ENCODE measurements at places on chromosomes 3 and 15.
A peak's percentile ranks its signal among the peaks of the same experiment; 100 is the strongest.

- DNase-seq: no peak
Observed at GRCh38 chr15:48325400-48325799, 5.8 kb upstream of the DUT start.

- DNase-seq: no peak
Observed at GRCh38 chr15:64429448-64429847, 30.9 kb upstream of the ZNF609 start.

- no peak for DNase-seq
Observed at GRCh38 chr3:195754141-195754540, 33.4 kb downstream of the MUC20 start.

- peak; percentile 64 for DNase-seq
Observed at GRCh38 chr15:80484333-80484864, 80.2 kb downstream of the ARNT2 start.

DNA sequence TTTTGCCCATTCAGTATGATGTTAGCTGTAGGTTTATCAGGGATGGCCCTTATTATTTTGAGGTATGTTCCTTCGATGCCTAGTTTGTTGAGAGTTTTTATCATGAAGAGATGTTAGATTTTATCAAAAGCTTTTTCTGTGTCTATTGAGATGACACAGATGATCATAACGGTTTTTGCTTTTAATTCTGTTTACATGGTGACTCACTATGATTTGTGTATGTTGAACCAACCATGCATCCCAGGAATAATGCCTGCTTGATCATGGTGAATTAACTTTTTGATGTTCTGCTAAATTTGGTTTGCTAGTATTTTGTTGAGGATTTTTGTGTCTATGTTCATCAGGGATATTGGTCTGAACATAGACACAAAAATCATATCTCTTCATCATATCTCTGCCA, 8.3 kb downstream of the GPR156 start:
- no peak for DNase-seq

DNA sequence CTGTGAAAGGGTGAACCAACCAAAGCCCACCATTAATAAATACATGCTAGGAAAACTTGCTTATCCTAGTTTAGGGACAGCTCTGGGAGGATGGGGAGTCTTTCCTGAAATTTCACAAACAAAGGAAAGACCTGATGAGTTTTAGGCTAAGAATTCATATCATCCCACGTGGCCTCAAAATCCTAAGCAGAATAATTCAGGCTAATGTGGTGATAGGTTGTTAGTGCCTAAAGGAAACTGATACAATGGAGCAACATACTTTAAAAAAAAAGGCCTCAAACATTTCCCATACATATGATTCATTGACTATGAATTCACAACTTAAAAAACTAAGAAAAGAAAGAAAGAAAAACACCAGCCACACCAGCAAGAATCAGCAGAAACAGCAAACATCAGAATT, 126.9 kb upstream of the CNTN4 start:
- peak; percentile 95 for DNase-seq

DNA sequence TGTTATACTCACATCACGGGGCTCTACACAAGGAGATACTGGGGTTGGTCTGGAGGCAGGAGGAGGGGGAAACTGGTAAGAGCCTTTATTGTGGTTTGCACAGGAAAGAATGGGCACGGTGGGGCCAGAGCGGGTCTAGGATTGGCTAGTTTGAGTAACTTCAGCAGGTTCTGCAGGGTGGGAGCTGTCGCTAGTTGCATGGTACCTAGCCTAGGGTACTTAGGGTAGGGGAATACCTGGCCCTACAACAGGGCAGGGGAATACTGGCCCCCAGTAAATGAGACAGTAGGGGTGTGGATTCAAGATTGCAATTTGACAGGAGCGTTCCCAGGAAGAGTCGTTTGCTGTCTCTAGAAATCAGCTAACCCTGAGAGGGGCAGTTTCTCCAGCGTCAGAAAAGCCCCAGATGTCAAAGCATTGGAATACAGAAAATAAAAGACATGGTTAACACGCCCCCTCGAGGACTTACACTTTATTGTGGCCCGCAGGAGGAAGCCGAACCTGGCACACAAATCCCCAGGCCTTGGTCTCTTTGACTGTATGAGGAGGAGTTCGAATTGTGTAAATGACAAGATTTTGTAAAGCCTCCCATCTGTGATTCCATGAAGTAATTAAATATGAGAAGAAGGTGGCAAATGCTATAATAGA, 32.0 kb downstream of the ST8SIA2 start:
- DNase-seq: no peak

DNA sequence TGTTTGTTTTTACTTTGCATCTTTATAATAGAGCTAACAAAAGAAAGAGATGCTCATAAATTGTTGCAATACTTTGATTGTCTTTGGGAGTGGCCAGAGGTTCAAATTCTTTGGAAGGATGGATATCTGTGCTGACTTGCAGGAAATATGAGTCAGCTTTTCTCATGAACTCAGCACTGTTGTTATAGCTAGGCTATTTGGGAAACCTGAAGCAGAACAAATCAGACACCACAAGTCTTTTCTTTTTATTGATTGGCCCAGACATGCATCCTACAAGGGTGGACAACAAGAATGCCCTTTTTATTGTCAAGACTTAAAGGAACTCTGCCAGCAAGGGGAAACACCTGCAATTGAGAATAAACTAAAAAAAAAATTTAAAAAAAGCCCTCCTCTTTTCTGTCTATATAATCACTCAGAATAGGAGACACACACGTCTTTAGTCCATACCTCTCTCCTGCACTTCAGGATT, 4.6 kb upstream of the DENND4A start:
- peak; percentile 48 for DNase-seq

- no peak for DNase-seq
Observed at GRCh38 chr15:88848203-88848602, 45.0 kb downstream of the ACAN start.

DNA sequence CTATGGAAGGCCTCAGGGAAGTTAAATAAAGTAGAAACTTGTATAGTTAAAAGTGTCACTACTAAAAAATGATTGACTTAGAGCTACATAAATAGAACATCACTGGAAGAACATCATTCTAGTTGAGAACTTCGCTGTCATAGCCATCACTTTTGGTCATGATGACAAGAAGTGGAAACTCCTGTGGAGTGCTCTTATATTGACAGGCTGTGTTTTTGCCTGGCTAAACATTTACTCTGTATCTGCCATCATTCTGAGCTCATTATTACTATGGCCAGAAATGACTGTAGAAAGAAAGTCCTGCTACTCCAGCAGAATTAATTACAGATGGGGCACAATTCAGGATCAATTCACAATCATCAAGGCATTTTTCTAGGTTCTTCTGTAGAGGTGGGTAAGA, 165.1 kb upstream of the GOLIM4 start:
- no peak for DNase-seq

DNA sequence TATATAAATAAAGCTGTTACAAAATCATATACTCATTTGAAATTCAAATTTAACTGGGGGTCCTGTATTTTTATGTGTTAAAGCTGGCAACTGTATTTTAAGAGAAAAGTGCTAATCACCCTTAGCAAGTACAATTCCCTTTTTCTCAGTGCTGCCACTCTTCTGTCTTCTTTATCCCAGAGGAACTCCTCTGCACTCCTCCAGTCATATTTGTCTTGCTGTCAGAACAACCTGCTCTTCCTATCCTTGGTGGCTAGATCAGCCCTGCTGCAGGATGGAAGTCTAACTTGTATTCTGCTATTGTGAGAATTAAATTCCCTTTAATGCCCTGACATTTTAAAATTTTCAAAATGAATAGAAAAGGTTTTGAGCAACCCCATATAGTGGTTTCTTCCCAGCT, 123.9 kb upstream of the TNIK start:
- no peak for DNase-seq

DNA sequence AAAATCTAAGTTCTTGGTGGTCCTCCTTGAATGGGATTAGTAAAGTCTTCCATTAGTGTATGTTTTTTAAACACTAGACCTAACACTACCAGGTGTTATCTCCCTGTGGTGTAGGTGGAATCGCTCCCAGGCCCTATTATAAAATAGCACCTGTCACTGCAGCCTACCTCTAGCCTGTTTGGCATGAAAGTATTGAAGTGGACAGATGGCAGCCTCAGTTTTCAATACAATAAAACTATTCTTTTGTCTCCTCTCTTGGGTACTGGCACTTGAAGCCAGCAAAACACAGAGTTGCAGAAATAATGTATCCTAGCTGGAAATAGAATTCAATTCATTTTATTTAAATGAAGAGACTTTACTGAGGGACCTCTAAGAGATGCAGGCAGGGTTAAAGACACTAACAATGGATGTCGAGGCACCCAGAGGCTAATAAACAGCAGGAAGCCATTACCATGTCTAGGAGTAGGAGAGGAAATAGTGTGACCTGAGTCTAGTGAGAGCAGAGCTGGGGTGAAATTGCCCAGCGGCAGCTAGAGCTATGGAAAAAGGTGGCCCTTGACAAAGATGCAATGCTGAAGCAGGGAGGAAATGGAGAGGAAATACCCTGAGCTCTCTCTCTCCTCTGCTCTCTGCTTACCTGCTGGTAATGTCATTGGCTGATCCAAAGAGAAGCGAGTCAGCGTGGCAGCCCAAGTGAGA, 49.1 kb upstream of the TMEM158 start:
- DNase-seq: no peak

- peak; percentile 69 for DNase-seq
Observed at GRCh38 chr15:70748281-70748747, 15.0 kb downstream of the UACA start.

DNA sequence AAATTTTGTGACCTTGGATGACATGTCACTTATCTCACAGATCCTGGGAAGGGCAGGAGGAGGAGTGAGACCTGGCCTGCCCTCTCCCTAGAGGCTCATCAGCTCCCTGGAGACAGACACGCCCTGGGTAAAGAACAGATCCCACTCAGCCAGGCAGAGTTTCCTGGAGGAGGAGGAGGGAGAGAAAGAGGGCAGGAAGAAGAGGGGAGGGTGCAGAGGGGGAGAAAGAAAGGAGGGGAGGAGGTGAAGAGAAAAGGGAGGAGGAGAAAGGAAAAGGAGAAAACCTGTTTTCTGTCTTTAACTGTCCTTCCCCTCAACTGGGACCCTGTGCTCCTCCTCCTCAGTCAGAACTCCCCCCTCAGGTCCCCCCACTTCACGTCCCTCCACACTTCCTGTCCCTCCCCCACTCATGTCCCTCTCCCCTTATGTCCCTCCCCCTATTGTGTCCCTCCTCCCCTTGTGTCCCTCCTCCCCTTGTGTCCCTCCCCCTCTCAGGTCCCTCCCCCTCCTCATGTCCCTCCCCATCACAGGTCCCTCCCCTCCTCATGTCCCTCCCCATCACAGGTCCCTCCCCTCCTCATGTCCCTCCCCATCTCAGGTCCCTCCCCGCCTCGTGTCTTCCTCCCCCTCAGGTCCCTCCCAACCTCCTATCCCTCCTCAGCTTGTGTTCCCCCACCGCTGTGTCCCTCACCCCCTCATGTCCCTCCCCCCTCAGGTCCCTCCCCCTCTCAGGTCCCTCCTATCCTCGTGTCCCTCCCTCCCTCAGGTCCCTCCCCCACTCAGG, 52.3 kb upstream of the CGNL1 start:
- DNase-seq: peak; percentile 45

GRCh38 chr15:85854345-85855097, 59.8 kb upstream of the KLHL25 start:
- DNase-seq: peak; percentile 53

GRCh38 chr3:107978131-107979055, 112.4 kb downstream of the CD47 start:
- no peak for DNase-seq

DNA sequence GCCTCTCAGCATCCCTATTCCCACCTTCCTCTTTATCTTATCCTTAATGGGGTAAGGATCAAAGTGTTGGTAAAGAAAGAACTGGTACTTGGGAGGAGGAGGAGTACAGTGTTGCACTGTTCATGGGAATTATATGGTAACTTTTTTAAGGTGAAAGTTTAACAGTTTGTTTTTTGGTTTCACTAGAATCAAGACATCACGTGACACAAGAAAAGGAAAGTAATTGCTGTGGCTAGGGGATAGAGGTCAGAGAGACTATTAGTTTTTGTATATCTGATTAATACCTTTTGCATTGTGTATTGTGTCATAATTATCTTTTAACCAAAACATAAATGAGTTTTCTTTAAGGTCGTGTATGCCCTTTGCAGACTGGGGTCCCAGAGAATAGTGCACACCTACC, 23.5 kb upstream of the SLC24A5 start:
- no peak for DNase-seq

All from fibroblast of skin of back (primary cell).